ENCODE measurements at places on chromosomes 4 and X.

- H3K27ac ChIP-seq: peak overlapping the region; percentile 2
- H3K4me3 ChIP-seq: no peak overlapping the region
- H3K36me3 ChIP-seq: no peaks in the 10 kb centered on the region
- H3K4me1 ChIP-seq: peaks cover 23% of the 10 kb centered on the region
These were observed 66.1 kb upstream of the ENPP6 start for GRCh38 chr4:184283659-184284335.

- no peak for DNase-seq
- H3K27ac ChIP-seq: no peak overlapping the region
- no peaks in the 10 kb centered on the region for H3K4me1 ChIP-seq
These were observed 116.2 kb downstream of the CDS1 start for GRCh38 chr4:84699001-84699671.

GRCh38 chr4:116561768-116562167 lies 523.6 kb downstream of the TRAM1L1 start:
- H3K4me3 ChIP-seq: no peak overlapping the region
- DNase-seq: no peak
- no peaks in the 10 kb centered on the region for H3K27me3 ChIP-seq
- no peak overlapping the region for H3K27ac ChIP-seq

GRCh38 chr4:8130346-8131066 lies 28.1 kb downstream of the ABLIM2 start:
- no peak for DNase-seq
- no peaks in the 10 kb centered on the region for H3K27me3 ChIP-seq
- no peaks in the 10 kb centered on the region for H3K4me1 ChIP-seq
- no peak overlapping the region for H3K4me3 ChIP-seq
- H3K27ac ChIP-seq: no peak overlapping the region

DNA sequence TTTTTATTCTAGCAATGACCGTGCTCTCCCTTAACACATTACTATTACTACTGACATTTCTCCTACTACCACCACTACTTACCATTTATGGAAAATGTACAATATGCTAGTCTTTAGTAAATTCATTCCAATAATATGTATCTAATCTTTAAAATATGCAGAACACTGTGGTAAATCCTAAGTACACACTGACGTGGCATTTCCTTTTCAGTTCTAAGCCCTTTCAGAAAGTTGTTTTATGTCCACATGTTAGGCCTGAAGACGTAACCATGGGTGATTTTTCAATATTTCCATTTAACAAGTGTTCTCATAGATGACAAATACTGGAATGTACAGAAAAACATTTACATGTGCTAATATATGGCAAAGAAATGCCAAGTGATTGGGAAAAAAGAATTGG lies 268.6 kb upstream of the SLIT2 start:
- no peak overlapping the region for H3K4me3 ChIP-seq
- no peaks in the 10 kb centered on the region for H3K36me3 ChIP-seq
- H3K27ac ChIP-seq: no peak overlapping the region
- no peaks in the 10 kb centered on the region for H3K4me1 ChIP-seq
- no peaks in the 10 kb centered on the region for H3K27me3 ChIP-seq

- H3K4me1 ChIP-seq: no peaks in the 10 kb centered on the region
- H3K4me3 ChIP-seq: no peak overlapping the region
- no peaks in the 10 kb centered on the region for H3K36me3 ChIP-seq
- no peak for DNase-seq
- no peaks in the 10 kb centered on the region for H3K27me3 ChIP-seq
- H3K27ac ChIP-seq: no peak overlapping the region
These were observed 12.9 kb downstream of the DCK start for GRCh38 chr4:71006203-71006907.

- no peak for DNase-seq
- no peaks in the 10 kb centered on the region for H3K4me1 ChIP-seq
- no peak overlapping the region for H3K27ac ChIP-seq
- H3K36me3 ChIP-seq: no peaks in the 10 kb centered on the region
- no peak overlapping the region for H3K4me3 ChIP-seq
These were observed 84.2 kb downstream of the GRIA2 start for GRCh38 chr4:157304769-157305168.

GRCh38 chr4:51907006-51907669 lies 64.2 kb downstream of the DCUN1D4 start:
- no peaks in the 10 kb centered on the region for H3K27me3 ChIP-seq
- H3K4me3 ChIP-seq: no peak overlapping the region
- peaks cover 36% of the 10 kb centered on the region for H3K36me3 ChIP-seq
- no peak overlapping the region for H3K27ac ChIP-seq
- DNase-seq: no peak

DNA sequence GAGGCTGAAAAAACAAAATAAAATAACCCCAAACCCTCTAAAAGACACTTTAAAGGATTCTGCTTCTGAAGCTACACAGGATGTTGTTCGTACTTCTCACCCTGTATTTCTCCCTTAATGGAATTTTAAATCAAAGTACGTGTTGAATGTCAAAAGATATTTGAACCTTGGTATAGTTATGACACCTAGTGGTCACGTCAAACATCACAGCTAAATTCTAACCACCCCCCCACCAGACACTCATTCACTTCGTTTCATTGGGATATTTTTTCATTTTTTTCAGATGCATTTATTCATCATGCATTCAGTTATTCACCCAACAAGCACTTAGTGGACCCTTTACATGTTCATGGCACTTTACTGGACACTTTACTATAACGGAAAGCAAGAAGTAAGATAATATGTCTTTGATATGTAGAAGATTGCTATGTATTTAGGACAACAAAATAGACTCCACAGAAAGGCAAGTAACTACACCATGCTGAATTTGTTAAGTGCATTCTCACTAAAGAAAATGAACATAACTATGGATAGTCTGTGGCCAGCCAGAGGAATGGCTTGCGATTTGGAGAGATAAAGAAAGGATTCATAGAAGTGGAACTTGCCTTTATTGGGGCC lies 62.5 kb upstream of the GPR174 start:
- H3K27me3 ChIP-seq: no peaks in the 10 kb centered on the region
- no peak overlapping the region for H3K4me3 ChIP-seq
- H3K27ac ChIP-seq: no peak overlapping the region

DNA sequence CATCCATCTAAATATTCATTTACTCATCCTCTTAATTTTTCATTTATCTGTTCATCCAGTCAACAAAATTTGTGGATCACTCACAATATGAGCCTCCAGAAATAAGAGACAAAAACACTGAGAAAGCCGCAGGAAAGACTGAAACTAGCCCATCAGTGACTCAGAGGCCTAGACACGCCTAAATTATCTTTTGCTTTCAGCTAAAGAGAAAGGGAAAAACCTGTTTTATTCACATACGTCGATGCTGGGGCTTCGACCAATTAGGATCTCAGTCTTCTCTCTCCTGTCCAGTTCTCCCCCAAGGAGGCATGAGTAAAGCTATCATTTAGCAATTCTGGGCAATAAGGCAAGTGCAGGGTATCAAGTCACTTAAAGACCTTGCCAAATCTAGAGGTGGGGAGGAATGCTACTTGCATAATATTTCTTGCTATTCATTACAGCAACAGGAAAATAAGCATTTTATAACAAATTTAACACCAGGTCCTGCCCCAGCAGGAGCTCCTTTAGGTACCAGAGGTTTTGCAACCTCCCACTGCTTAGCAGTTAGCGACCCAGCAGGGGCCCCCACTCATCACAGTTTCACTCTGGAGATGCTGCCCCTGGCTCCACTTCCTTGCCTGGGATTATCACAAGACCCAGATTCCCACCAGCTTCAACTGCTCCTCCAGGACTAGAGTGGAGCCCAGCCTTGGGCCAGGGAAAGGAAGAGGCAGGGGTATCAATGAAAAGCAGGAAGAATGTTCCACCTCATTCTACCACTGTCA lies 30.1 kb upstream of the TMEM154 start:
- no peaks in the 10 kb centered on the region for H3K27me3 ChIP-seq
- H3K36me3 ChIP-seq: no peaks in the 10 kb centered on the region
- no peaks in the 10 kb centered on the region for H3K4me1 ChIP-seq
- DNase-seq: no peak
- H3K4me3 ChIP-seq: no peak overlapping the region
- H3K27ac ChIP-seq: no peak overlapping the region

GRCh38 chr4:139279760-139280620 lies at the start of gene MGARP:
TSS of gene MGARP (minus strand) at chr4:139280225. CDS start at chr4:139280158, 67 bp downstream.
- peak within 1 kb of the TSS; percentile 52 for H3K4me3 ChIP-seq
- no peak for DNase-seq
- H3K27ac ChIP-seq: peak within 1 kb of the TSS; percentile 50
- peaks cover 11% of the 10 kb centered on the region for H3K4me1 ChIP-seq

GRCh38 chrX:15882704-15883539 lies 28.3 kb upstream of the AP1S2 start:
- no peak for DNase-seq
- no peak overlapping the region for H3K27ac ChIP-seq
- no peaks in the 10 kb centered on the region for H3K27me3 ChIP-seq
- H3K4me1 ChIP-seq: no peaks in the 10 kb centered on the region

GRCh38 chr4:176034499-176034898 lies 31.1 kb upstream of the WDR17 start:
- H3K4me1 ChIP-seq: no peaks in the 10 kb centered on the region
- H3K36me3 ChIP-seq: no peaks in the 10 kb centered on the region
- no peaks in the 10 kb centered on the region for H3K27me3 ChIP-seq
- no peak for DNase-seq

DNA sequence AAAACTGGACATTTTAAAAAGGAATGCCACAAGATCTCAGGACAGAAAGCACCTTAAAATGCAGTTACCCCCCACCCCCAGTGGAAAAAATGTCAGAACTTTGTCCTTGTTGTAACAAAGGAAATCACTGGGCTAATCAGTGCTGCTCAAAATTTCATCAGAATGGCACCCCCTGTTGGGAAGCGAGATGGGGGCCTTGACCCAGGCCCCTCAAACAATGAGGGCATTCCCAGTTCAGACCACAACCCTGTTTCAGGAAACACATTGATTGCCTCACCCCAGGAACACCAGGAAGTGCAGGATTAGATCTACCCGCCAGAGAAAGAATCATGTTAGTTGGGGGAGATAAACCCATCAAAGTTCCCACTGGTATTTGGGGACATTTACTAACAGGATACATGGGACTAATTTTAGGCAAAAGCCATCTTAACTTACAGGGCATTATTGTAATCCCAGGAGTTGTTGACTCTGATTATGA lies 16.4 kb downstream of the SPIN2B start:
- no peak for DNase-seq
- no peak overlapping the region for H3K27ac ChIP-seq
- H3K4me3 ChIP-seq: no peak overlapping the region
- no peaks in the 10 kb centered on the region for H3K36me3 ChIP-seq
- no peaks in the 10 kb centered on the region for H3K4me1 ChIP-seq

- H3K27ac ChIP-seq: no peak overlapping the region
- H3K4me1 ChIP-seq: no peaks in the 10 kb centered on the region
- no peak for DNase-seq
- H3K36me3 ChIP-seq: no peaks in the 10 kb centered on the region
- H3K4me3 ChIP-seq: no peak overlapping the region
These were observed 23.2 kb downstream of the BBS12 start for GRCh38 chr4:122755675-122756074.

- peaks cover 23% of the 10 kb centered on the region for H3K4me1 ChIP-seq
- no peak for DNase-seq
- no peak overlapping the region for H3K4me3 ChIP-seq
- H3K27ac ChIP-seq: peak overlapping the region; percentile 88
- H3K36me3 ChIP-seq: no peaks in the 10 kb centered on the region
- no peaks in the 10 kb centered on the region for H3K27me3 ChIP-seq
These were observed 44.7 kb downstream of the PRPS1 start for GRCh38 chrX:107672955-107673378.

DNA sequence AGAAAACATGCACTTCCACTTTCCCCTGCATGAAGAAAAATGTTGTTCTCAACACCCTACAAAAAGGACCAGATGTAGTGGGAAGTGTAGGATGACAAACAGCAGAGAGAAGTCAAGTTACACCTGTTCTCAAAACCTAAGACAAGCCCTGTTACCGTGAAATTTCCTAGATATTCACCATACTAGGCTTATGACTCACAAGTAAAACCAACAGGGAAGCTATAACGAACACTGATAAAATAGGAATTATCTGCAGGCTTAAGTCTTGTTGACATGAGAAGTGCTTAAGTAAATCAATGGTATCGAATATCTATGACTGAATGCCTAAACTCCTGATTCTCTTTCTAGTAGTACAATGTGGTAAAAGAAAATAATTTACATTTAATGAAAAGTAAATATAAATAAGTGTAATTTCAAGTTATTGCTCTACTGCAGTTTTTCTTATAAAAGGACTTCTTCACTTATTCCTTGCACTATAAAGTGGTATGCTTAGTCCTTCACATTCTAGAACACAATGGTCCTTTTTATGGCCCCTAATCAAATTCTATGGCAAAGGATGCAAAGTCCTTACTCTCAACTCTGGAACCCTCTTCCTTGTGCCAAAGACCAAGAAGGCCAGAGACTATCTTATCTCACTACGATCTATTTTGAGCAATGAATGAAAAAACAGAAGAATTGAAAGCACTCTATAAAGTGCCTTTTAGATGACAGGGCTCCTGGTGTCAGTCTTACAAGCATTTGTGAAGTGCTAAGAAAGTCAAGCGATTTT lies 19.6 kb downstream of the AP1S2 start:
- no peaks in the 10 kb centered on the region for H3K27me3 ChIP-seq
- H3K36me3 ChIP-seq: no peaks in the 10 kb centered on the region
- no peak overlapping the region for H3K27ac ChIP-seq
- no peaks in the 10 kb centered on the region for H3K4me1 ChIP-seq
- H3K4me3 ChIP-seq: no peak overlapping the region

DNA sequence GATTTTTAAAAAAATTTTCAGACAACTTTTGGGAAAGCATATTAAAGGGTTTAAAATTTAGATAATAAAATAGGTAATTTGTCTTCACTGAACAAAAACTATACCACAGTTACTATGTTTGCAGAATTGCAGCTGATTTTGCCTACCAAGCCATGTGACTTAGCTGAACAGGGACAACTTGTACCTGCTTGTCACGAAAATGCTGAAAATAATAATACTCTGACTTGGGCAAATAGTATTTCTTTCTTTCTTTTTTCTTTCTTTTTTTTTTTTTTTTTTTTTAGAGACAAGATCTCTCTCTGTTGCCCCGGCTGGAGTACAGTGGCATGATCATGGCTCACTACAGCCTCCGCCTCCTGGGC lies 225.2 kb upstream of the PPP1R2C start:
- no peak overlapping the region for H3K27ac ChIP-seq
- no peak overlapping the region for H3K4me3 ChIP-seq

- H3K36me3 ChIP-seq: peaks cover 6% of the 10 kb centered on the region
- no peaks in the 10 kb centered on the region for H3K27me3 ChIP-seq
- no peaks in the 10 kb centered on the region for H3K4me1 ChIP-seq
- DNase-seq: no peak
These were observed 101.8 kb downstream of the ARAP2 start for GRCh38 chr4:36142504-36142903.

Measured in vagina (tissue), 2 donors.